ENCODE measurements at places on chromosomes 1 and 21.

- DNase-seq, result no peak
Measured at GRCh38 chr1:208136459-208137182, 107.6 kb downstream of the PLXNA2 start.

DNA sequence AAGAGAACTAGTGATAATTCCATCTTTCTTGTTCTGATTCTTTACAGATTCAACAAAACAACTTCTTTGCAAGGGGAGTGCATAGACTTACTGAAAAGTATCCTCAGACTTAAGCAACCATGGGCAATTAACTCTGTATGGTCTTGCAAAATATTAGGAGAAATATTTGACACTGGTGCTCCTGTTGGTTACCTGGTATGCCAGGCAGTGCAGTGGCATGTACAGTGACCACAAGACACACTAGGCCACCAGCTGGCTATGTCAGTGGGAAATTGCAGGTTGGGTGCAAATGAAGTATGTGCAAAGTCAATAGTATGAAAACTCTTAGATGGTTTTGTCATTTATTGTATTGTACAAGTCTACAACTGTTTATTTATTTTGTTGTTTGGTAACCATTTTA, 34.5 kb downstream of the EPS15 start:
- no peak for DNase-seq

DNA sequence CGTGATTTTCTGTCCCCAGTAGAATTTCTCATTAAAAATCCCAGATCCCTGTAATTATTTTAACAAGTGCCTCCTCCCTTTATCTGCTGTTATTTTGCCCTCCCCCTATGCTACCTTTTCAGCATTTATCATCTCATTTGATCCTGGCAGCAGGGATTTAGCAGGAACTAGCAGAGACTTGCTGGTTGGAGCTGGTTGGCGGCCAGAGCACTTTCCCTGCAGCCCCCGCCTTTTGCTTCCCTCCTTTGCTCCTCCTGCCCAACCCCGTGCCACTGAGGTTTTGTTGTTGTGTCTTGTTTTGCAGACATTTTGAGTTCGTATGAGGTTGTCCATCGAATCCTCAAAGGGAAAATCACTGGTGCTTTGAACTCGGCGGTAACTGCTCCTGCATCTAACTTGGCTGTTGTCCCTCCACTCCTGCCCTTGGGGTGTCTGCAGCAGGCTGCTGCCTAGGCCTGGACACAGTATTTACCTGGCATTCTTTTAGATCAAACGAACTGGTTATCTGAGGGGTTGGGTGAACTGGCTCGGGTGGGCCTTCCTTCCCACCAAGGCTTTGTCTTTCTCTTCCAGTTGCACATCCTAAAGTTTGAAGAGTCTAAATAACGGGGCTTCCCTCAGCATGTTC, 11.2 kb downstream of the UBE2Q1 start:
- no peak for DNase-seq

- no peak for DNase-seq
Measured at GRCh38 chr1:197392541-197392940, 124.5 kb downstream of the CRB1 start.

DNA sequence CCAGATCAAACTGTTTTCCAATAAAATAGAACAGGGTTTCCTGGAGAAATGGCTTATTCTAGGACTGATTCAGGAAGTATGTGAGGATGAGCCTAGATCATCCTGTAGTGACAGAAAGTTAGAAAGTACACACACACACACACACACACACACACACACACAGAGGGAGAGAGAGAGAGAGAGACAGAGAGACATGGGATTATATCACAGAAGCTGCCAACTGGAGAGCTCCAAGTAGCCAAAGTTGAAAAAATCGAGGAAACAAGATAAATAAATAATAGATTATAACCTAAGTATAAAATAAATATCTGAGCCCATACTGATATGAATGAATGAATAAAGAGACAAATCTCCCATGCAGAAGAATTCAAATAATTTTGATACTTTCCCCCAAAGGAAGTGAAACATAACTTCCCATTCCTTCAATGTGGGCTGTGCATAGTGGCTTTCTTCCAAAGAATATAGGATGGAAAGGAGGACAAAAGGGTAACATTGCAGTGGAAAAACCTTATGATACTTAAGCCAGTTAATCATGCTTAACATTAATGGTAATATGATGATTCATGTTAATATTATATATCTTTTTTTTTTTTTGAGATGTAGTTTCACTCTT, 171.6 kb downstream of the NTPCR start:
- DNase-seq, result no peak

- no peak for DNase-seq
Measured at GRCh38 chr1:41653574-41653973, 169.1 kb upstream of the EDN2 start.

GRCh38 chr1:8525216-8525557, 207.3 kb downstream of the SLC45A1 start:
- no peak for DNase-seq

DNA sequence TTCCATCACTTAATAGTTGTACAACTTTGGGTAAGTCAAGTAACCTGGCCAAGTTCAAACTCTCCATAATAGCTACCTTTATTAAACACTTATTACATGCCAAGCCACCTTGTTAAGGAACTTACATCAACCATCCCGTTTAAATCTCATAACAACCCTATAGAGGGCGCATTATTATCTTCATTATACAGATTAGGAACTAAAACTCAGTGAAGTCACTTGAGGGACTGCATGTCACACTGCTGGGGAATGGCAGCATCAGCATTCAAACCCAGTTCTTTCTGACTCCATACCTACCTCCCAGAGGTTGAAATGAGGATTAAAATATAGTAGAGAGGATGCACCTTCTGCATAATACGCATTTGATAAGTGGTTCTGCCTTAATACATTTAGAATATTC, 47.1 kb upstream of the PLA2G2C start:
- DNase-seq, result no peak

GRCh38 chr1:55204997-55205396, 10.2 kb downstream of the USP24 start:
- DNase-seq, result no peak

DNA sequence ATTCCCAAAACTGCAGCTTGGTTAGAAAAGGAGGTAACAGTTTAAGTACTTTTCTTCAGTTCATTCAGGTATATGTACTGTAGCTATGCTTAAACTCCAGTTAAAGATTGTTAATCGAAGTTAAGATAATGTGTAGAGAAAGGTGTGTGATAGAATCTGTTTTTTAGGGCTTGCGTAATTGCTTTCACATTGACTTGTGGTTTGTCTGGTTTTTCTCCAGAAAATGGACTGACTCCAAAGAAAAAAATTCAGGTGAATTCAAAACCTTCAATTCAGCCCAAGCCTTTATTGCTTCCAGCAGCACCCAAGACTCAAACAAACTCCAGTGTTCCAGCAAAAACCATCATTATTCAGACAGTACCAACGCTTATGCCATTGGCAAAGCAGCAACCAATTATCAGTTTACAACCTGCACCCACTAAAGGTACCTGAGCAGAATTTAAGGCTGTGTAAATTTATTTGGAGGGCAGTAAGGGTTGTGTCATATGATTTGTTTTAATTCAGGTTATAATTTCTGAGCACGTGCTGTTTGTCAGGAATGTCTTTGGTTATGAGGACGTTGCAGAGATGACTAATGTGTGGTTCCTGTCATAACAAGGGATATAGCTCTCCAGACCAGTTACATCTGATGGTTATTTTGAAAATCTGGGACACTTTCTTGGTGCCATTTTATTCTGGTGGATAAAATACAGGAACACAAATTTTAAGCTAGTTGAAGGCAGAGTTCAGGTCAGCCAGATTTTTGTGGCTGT, 26.0 kb downstream of the ATF6 start:
- no peak for DNase-seq

DNA sequence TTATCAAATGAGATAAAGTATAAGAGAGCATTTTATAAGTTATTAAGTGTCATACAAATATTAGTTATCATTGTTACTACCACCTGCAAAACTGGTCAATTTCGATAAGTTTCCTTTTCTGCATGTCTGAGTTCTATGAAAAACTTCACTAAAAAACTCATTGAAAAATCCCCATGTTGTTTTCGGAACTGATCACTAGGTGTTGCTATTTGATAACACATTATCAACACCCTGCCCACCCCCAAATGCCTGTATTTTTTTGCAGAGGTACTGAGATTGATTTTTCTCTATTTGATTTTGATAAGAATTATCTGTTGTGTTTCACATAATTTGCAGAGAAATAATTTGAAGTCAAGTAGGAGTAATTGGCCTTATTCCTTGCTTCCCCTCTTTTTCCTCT, 22.1 kb upstream of the DISP1 start:
- DNase-seq, result no peak

- no peak for DNase-seq
Measured at GRCh38 chr1:162578936-162579335, 17.4 kb downstream of the UAP1 start.
